GM19239 (cell line): ENCODE measurements at places on chromosomes 1 and 21.

DNA sequence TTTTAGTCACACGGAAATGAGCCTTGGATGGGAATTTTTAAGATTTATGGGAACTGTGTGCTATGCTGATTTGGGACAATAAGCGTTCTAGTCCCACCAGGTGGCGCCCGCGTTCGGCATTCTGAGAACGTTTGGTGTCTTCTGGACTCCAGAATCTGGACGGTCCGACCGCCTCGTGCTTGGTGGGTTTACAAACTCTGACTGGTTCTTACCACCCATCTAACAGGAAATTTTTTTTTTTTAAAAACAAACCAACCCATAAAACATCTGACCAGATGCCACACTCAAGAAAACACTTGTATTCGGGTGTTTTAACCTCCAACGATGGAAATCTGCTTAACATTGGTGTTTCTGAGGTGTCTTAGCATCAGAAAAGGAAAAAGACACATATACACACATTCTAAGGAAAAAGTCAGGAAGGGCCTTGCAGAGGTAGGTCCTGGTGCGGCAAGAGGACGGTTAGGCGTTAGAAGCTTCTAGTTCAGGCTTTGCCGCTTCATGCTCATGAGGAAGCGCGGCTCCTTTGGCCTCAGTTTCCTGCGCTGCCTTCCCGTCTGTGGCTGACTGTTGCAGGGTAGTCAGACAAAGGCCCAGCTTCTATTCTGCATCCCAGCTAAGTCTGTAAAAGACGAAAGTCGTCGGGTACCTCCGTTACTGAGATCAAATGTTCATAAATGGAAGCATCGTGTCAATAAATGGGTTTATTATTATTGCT, 814 bp upstream of the DYRK3 start:
- DNase-seq, result no peak

GRCh38 chr1:193519922-193520321, 333.5 kb upstream of the B3GALT2 start:
- DNase-seq, result no peak

DNA sequence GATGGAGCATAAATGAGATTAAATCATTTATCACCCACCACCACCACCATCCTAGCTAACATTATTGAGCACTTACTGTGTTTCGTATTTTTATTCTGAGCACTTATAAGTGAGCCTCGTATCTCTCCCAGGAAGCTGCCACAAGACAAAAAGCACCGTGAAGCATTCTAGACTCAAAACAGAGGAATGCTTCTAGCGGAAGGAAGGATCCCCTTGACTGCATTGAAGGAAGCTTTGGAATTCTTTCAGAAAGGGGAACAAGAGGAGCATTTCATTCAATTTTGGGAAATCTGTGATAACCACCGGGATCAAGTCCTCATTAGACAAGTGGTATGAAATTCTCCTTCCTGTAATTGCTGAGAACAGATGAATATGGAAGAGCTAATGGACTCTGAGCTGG, 66.3 kb downstream of the PTPN14 start:
- DNase-seq, result no peak

GRCh38 chr1:225995919-225996864, 3.0 kb downstream of the SDE2 start:
- no peak for DNase-seq

- DNase-seq, result no peak
Observed at GRCh38 chr1:150764617-150765101, 919 bp downstream of the CTSS start.

GRCh38 chr1:11461531-11462137, 17.3 kb upstream of the DISP3 start:
- DNase-seq, result no peak

DNA sequence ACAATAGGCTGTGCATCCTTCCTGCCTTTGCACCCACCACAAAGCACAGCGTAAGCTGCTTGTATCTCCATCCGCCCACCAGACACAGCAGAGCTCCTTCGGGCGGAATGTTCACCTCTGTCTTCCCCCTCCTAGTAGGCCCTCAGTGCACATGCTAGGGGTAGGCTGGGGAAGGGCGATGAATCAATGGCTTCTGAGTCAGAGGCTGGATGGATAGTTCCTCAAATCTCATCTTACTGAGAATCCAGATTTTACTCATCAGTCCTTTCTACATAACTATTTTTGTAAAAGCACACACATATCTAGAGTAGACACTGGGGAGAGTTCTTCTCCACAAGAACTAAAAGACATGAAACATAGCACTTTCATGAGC, 73.8 kb downstream of the BCAR3 start:
- peak; percentile 28 for DNase-seq

- DNase-seq, result no peak
Observed at GRCh38 chr1:198018529-198018928, 101.4 kb downstream of the LHX9 start.

DNA sequence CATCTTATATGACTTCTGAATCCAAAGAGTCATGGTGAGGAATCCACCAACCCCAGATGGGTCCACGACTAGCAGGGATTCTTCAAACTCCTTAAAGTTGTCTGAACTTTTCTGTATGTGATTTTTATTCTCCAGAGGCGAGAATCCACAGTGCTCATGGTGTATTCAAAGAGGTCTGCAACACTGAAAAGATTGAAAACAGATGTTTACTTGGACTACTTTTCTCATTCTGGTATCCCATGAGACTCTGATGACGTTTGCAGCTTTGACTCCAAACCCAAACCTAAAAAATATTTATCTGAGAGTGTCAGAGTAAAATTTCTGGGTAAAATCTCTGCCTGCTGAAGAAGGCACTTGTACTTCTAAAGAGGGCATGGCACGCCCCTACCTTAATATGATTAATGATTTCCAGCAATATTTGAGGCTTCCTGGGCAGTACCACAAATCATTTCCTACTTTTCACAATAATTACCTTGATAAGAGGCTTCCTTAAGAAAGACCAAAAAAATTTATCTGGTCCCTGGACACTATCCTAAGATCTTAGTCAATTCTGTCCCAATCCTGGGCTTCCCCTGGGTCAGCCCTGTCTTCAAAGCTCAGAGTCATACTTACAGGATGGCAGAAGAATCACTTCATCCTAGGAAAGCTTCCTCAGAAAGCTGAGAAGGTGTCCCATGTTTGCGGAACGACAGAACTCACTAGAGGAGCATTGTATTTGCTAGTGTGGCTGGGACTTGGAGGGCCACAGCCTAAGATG, 76.5 kb upstream of the MAP10 start:
- DNase-seq, result no peak

DNA sequence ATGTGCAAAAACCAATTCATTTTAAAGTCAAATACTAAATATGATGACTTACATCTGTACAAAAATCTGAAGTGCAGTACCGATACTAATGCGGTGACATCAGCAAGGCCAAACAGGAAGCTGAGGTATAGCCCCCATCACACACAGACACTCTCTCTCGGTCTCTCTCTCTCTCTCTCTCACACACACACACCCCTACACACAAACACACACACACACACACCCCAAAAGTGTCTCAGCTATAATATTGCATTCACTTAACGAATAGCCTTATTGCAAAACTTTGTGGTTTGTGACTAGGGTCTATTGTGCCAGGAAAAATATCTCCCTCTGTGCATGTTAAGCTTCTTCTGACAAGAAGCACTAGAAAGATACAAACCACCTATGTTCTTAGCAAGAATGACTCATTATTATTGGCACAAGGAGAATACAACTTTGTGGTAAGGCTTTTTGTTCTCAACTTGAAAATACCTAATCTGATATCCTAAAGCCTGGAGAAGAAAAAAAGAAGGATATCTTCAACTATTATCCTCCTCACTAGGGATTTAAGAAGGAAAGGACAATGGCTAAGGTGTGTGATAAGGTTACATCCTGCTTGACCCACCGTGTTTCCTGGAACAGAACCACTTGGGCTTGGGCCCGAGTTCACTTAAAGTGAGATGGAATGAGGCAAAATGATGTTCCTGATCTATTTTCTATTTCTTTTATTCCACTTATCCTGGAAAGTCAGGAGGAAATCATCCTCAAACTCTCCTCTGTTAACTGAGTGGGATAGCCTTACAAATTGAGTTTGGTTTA, 107.1 kb downstream of the NIBAN1 start:
- DNase-seq, result peak; percentile 20

DNA sequence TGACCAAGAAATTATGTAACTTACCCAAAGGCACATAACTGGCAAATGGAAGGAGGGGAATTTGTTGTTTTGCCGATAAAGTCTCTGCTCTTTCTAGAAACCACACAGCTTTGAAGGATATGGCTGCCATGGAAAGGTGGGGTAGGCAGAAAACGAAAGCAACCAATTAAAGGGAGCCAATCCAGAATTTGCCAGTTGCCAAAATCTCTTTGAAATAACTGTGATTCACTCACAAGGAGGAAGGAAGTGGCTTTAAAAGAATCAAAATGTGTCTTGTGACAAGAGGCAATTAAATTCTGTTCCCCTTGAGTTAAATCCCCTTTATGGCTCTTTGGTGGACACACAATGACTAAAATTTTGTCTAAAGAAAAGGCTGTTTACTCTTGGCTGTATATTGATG, 61.2 kb upstream of the CCDC190 start:
- DNase-seq, result no peak
